ENCODE measurements at places on chromosomes 5 and 9. TPM values are rescaled to one million over a fixed set of nuclear protein-coding genes. Genes with fewer than 3 reads are reported as not detected.

The TAF11L10 gene
- total RNA-seq, result not detected

The VCAN gene
- total RNA-seq, result 31.7 TPM

The OLFM1 gene
- total RNA-seq, result 41.2 TPM

The CCDC180 gene
- 1.2 TPM for total RNA-seq

The SLC34A3 gene
- total RNA-seq, result 1.6 TPM

The MSX2 gene
- total RNA-seq, result 0.36 TPM

The PPP2CA gene
- 306 TPM for total RNA-seq

The KCNV2 gene
- not detected for total RNA-seq

The COL23A1 gene
- not detected for total RNA-seq

The CDO1 gene
- total RNA-seq, result not detected

The ATG12 gene
- 164 TPM for total RNA-seq

GRCh38 chr5:58795327-58795726 is 212.5 kb downstream of the RAB3C start:
- no peak for DNase-seq

DNA sequence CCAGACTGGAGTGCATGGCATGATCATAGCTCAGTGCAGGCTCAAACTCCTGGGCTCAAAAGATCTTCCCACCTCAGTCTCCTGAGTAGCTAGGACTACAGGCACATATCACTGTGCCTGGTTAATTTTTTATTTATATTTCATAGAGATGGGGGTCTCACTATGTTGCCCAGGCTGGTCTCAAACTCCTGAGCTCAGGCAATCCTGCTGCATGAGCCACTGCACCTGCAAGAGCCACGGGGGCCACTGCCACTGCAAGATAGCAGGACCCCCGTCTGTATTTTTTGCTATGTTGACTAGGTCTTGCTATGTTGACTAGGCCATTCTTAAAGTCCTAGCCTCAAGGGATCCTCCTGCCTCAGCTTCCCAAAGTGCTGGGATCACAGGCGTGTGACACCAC is 6.5 kb downstream of the CYSTM1 start:
- DNase-seq, result no peak

GRCh38 chr5:45205403-45205961 is 396.7 kb downstream of the MRPS30 start:
- DNase-seq, result no peak

- DNase-seq, result no peak
Observed at GRCh38 chr5:151899399-151899798, 25.3 kb downstream of the GLRA1 start.

DNA sequence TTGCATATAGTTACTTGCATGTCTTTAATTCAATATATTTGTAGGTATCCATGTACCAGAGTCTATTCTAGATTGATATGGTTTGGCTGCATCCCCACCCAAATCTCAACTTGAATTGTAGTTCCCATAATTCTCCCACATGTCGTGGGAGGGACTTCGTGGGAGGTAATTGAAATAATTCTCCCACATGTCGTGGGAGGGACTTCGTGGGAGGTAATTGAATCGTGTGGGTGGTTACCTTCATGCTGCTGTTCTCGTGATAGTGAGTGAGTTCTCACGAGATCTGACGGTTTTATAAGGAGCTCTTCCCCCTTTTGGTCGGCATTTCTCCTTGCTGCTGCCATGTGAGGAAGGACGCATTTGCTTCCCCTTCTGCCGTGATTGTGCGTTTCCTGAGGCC is 16.5 kb downstream of the FBXL7 start:
- no peak for DNase-seq

DNA sequence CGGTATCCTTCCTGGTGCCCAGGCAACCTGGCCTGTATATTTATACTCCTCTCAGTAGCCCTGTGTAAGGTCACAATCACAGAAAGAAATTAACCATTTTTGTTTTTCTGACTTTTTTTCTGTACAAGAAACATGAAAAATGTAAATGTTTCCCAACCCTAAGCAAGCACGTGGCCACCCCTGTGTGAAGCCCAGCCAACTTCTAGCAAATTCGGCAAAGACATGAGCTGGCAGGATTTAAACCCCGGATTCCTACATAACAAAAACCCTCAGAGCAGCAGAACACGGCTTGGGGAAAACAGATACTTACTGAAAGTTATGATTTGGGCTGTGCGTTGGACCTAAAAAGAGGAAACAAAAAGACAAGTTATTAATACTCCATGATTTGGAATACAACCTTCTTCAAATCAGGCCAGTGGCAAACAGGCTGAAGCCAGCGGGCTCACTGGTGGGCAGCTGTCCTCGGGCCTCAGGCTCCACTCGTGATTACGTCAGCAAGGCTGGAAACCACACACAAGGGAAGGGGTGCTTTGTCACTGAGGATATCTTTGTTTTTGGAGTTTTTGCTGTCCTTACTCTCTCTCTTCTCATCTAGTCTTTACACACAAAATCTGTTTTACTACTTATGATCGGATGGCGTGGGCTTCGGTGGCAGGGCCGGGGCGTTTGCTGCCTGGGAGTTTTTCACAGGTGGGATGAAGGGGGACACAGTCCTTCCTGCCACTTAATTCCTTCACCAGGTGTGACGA is 194.1 kb downstream of the ROR2 start:
- no peak for DNase-seq

GRCh38 chr5:69046375-69046957 is 47.3 kb upstream of the SLC30A5 start:
- DNase-seq, result peak; percentile 41

DNA sequence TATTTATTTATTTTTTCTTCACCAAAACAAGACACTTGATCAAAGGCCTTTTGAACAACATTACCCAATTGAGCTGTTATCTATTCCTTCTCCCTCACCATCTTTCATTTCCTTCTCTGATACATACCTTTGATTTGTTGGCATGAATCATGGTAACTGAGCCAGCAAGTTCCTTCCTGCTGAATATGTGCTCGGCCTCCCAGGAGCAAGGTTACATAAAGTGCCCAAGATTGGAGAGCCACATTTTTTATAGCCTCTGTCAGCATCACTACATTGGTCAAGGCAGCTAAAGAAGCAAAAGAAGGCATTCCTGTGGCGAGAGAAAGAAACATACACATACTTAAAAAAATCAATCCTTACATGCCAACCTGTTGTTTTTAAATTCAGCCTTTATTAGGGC is 369.6 kb downstream of the CYLC2 start:
- DNase-seq, result peak; percentile 88

DNA sequence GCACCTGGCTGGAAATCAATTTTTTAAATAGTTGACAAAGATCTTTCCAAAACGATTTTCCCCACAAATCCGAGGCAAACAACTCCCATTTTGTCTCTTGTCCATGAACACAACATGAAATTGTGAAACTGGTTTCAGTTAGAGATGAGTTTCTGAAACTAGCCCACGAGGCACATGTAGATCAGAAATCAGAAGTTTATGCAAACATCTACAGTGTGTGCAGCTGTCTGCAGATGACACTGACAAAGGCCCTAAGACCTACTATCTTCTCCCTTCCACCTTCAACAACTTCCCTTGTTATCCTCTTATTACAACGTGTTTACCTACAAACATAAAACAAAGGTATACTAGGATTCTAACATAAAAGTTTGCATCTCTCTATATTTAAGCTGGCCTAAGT is 183.3 kb downstream of the DIRAS2 start:
- no peak for DNase-seq

Data from A172 (cell line).